Anterior cingulate cortex (tissue), 58 donors: ENCODE measurements at places on chromosomes 4 and X.

GRCh38 chrX:113059714-113060113 lies 219.1 kb upstream of the AMOT start:
- DNase-seq = no peak

GRCh38 chr4:4358093-4358854 lies 28.6 kb upstream of the NSG1 start:
- DNase-seq = no peak

- no peak for DNase-seq
These were observed 226.2 kb upstream of the TENM3 start for GRCh38 chr4:182017038-182017437.

DNA sequence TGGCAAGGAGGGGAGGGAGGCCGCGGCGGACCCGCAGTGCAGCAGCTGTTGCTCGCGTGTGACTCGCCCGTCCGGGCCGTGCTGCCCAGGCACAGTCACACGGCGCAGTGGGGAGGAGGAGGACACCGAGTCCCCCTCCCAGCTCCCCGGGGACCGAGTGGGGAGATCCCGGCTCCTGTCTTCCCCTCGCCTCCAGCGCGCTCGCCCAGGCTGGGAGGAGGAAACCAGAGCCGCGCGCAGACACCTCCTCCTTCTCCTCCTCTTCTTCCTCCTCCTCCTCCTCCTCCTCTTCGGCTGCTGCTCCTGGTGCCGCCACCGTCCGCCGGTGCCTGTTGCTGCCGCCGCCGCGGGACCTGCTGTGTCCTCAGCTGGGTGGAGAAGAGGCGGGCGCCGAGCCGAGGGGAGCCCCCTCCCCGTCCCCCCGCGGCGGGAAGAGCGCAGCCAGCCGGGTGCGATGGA lies at the start of gene TBC1D1:
Gene TBC1D1 (plus strand): TSS at position 284 of the 459 bp plus-strand sequence. CDS start 11,012 bp downstream, outside the sequence.
- no peak for DNase-seq

DNA sequence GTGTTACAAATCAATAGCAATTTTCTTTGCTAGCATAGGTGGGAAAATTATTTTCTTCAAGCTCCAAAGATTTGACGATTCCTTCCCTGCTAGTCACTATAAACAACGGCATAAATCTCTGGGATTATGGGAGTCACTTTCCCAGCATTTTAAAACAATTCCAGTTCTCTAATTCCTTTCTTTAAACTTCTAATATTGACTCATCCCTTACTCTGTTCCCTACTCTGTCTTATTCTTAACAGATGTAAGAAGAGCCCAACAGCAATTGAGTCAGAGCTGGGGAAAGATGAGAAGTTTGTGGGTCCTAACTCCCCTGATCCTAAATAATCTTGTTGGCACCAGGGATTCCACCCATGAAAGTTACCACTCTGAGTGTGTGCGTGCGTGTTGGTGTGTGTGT lies 47.4 kb upstream of the IL21 start:
- DNase-seq = no peak

DNA sequence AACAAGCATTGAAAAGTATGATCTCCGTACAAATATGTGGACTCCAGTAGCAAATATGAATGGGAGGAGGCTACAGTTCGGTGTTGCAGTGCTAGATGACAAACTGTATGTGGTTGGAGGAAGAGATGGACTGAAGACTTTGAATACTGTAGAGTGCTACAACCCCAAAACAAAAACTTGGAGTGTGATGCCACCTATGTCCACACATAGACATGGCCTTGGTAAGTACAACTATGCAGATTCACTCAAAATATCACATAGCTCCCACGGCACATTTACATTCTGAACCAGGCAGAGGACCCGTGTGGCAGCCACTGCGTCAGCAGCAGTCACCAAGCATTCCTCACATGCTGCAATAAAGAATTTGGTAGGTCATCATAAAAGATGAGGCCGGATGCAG lies 41.3 kb downstream of the KLHL5 start:
- DNase-seq = no peak

DNA sequence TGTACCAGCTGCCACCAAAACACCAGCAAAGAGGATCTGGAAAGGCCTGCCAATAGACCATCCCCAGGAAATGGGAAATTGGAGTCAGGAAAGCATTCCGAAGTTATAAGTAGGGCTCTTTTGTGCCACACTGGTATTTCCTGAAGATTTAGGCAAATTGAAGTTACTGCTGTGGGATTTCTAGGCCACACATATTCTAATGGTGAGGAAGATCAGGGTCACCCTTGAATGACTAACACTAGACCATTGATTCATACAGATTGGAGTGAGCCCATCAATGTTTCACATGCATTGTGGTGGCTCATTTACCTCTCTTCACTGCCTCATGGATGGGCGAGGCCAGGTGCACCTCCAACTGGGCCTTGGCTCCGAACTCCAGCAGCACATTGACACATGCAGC lies 22.6 kb downstream of the ASB11 start:
- no peak for DNase-seq

DNA sequence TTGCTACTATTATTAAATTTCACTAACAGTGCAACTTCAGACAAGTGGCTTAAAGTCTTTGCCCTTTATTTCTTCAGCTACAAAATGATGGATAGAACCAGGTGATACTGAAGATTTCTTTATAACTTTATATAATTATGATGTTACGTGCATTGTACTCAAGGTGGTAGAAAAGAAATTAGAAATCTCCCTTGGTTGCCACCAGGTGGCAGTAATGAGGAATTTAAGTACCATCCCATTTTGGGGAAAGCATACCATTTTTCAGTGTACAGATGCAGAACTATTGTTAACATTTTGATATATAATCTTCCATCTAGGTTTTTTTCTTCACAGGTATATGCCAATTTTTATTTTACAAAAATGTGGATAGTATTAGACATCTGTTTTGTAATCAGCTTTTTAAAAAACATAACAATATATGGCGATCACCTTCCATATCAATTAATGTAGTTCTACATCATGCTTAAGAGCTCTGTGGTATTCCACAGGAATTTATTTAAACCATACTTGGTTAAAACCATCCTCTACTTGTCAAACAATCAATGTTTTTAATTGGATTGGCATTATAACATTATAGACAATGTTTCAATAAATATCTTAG lies 37.7 kb upstream of the RAB33B start:
- no peak for DNase-seq
